ENCODE measurements at places on chromosomes 1 and 21. TPM values are rescaled to one million over a fixed set of nuclear protein-coding genes. Genes with fewer than 3 reads are reported as not detected.

DNA sequence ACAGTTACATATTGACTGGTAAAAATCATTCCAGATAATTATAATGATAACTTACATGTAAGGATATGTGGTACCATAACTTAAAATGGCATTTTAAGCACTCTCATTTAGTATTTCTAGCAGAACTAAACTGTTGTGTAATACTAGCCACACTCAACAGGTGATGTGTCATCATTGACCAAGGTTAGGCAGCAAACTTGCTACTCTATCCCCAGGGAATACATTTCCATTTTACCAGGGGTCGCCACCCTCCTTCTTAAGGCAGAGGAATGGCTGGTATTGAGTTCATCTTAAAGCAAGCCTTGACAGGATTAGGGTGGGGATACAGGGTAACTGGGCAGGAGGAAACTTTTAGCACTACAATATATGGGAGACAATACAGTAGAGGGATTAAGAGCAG lies 259.8 kb upstream of the CAMK1G start:
- DNase-seq = no peak

DNA sequence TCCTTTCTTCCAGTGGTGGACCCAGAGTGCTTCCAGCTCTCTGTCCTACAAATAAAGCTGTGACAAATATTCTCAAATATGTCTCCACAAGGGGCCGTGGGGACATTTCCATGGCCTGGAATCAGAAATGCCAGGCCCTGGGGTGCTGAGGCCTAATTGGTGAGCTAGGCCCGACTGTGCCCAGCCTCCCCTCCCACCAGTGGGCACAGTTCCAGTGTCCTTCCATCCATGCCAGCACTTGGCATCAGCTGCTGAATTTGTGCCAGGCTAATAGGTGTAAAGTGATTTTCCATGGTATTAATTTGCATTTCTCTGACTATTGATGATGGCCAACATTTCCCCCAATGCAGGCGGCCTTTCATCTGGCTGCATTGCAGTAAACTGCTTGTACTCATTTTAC lies 48.5 kb upstream of the B3GALT5 start:
- no peak for DNase-seq

DNA sequence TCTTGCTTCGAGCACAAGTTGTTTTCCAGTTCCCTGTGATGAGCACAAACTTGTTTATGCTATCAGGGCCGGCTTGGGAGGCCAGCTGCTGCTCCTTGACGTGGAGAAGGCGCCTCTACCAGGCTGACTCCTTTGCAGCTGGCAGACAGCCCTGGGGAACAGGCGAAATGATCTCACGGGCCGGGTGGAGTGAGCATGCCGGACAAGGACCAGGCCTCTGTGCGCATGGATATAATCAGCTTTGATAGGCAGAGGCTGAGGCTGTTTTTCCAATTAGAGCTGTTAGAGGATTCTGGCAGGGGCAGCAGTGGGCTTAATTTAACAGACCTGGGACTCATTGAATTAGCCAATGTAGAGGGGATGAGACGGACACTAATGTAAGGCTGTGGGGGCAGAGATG lies 38.9 kb downstream of the FAM163A start:
- DNase-seq = peak; percentile 92

DNA sequence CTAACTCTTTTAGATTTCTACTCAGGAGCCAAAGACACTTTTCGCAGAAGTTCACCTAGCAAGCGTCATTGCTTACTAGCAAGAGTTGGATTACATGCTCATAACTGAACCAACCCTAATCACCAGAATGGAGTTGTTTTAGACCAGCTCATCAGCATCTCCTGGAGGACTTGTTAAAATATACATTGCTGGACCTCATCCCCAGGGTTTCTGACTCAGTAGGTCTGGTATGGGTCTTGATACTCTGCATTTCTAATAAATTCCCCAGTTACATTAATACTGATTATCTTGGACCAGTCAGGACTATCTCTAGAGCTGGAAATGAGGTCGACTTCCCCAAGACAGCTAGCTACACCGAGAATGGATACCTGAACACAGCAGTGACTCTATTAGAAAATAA lies 9.7 kb upstream of the PRDX6 start:
- DNase-seq = no peak

GRCh38 chr21:22804151-22804550 lies 1805.9 kb downstream of the NCAM2 start:
- no peak for DNase-seq

DNA sequence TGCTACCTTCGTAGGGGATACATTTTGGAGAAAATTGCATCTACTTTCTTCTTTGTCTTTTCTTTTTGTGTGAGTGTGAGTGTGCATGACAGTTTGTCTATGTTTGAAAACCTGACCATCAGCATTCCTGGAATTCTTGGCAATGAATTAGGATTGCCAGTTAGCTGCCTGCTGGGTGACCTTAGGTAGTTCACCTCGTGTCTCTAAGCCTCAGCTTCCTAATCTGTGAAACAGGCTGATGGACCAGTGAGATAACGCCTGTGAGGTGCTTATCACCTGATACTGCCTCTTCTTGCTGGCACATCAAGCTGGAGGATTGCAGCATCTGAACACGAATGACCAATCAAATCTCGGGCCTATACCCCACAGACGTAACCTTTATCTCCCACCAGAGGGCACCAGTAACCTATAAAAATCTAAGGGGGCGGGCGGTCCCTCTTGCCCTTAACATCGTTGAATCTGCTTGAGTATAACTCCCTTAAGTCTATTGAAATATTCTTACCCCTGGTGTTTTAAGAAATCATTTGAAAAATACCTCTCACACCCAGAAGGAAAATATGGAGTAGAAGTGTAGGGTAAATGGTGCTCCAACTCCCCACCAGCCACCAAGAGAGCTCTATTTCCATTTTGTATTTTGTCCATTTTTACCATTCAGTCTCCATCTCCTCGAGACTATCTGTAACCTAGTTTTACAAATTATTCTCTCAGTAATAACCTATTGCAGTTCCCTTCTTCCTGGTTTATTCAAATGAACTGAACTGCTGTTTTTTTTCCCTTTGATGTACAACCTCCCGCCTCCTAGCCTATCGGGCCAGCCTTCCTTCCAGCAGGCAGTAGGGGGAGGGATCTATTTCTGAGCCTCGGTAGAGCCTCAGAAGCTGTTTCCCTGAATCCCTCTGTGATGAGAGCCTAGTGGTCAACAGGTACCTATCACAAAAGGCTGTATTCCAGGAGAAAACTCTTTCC lies 49.7 kb downstream of the MDM4 start:
- peak; percentile 79 for DNase-seq

DNA sequence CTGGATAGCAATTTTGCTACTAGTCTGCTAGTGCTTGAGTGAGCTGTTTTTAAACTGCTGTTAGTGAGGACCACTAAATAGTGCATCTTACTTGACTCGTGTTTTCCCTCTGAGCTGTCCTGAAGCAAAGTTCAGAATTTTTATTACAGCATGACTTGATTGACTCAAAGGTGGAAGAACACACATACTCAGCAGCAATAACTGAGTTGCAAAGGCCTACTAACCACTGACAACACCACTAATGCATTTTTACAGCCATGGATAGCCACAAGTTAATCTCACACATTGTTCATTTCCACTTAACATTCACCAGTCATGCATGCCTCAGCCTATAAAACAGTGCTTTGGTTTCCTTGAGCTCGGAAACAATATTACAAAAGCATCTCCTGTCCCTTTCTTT lies 148.7 kb downstream of the RUNX1 start:
- peak; percentile 66 for DNase-seq

DNA sequence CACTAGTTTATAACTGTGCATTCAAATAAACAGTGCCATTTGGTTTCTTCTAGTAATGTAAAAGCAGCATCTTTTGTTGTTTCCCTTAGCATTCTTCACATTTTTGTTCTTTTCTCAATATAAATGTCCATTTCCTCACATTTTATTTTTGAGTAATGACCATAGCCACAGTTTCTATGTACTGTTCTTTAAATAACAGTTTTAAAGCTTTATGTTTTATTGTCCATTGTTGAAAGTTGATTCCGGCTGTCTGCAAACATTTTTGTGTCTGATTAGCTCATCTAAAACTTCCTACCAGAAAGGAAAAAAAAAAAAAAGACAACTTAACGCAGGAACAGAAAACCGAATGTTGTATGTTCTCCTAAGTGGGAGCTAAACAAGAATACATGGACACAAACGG lies 139.7 kb downstream of the MAGI3 start:
- no peak for DNase-seq

GRCh38 chr1:246297279-246298265 lies 209.5 kb downstream of the SMYD3 start:
- DNase-seq = no peak

- DNase-seq = no peak
Measured at GRCh38 chr1:168285521-168285790, 4.8 kb downstream of the TBX19 start.

GRCh38 chr21:15520811-15521643 lies 208.8 kb upstream of the USP25 start:
- peak; percentile 3 for DNase-seq

DNA sequence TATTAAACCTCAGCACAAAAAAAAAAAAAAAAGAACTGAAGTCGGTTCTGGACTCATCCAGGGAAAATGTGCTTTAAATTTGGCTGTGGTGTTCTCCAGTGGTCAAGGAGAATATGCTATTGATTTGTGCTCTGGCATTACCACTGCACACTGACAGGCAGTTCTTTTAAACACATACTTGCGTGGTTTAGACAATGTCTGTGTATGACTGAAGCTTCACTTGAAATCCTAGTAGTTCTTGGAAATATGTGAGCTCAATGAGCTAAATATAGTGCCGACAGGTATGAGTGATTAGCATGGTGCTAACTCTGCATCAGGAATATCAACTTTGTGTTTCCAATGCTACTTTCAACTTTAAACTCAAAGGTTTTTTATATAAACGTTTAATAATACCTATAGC lies 415.6 kb downstream of the SMYD3 start:
- DNase-seq = no peak

DNA sequence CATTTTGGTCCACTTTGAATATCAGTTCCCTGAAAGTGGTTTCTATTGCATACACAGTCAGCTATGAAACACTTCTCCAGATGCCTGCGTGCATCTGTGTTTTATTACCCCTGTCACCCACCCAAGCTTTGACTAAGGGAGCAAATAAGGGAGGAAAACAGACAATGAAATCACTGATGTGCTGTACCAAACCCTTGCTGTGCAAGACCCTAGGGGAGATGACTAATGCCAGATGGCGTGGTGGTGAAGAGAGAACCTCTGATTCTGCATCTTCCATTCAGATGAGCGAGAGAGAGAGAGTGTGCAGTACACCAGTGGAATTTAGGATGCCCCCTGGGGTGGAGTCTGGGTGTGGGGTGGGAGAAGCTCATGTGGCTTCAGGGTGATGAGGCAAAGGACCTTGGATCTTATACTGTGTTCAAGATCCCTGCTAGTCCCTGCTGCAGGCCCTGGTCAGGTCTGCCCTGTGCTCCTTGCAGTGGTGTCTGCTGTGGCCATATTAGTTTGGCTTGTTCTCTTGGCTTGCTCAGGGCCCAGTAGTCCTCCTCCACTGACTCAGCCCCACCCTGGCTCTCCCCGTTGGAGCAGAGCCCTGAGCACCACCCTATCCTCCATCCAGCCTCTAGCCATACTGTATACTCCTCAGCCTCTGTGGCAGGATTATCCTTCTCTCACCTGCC lies 18.5 kb downstream of the CLCA1 start:
- DNase-seq = peak; percentile 75

GRCh38 chr1:10502206-10502605 lies 27.5 kb downstream of the PEX14 start:
- no peak for DNase-seq

GRCh38 chr1:159279773-159280172 lies 22.4 kb upstream of the FCER1A start:
- no peak for DNase-seq

GRCh38 chr1:231487019-231487418 lies 41.5 kb upstream of the TSNAX start:
- peak; percentile 32 for DNase-seq

GRCh38 chr1:157096881-157097280 lies 2.7 kb downstream of the ETV3L start:
- no peak for DNase-seq

GRCh38 chr1:5475572-5475971 lies 516.7 kb downstream of the NPHP4 start:
- DNase-seq = no peak

DNA sequence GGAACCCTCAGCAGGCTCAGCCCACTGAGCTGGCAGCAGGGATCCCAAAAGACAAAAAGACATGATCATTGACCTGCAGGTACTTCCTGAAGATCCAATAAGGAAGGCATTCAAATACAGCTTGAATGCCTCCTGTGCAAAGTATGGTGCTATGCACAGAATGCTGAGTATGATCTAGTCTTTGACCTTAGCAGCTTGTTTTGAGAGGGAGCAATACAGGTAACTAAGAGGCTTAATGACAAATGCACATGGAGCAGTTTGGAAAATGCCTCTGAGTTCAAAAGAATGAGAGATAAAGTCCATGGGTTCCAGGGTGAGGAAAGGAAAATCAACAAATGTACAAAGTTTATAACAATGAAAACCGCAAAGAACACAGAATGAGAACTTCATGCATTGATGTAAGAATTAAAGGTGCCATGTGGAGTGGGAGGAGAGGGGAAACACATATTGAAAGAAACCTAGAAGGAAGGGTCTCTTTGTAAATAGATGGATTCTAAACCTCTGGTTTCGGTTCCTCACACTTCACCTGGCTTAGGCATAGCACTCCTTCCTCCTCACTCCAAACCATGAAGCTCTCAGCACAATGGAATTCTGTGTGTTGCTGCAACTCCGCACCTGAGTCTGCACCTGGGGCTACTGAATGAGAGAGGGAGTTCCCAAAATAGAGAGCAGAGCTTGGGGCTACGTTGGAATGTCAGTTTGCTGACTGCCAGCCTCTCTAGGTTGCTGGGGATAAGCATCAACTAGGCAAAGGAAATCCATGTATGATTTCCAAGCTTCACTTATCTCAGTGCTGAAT lies 77.6 kb downstream of the PLXNA2 start:
- no peak for DNase-seq

Gene CYYR1
- not detected for total RNA-seq

Gene SMCP
- total RNA-seq = not detected

Gene IGFN1
- under 0.01 TPM for total RNA-seq

Gene TMEM240
- total RNA-seq = 2.3 TPM

Gene KCNK2
- 18.7 TPM for total RNA-seq

Gene NOS1AP
- total RNA-seq = 0.43 TPM

Gene SELL
- total RNA-seq = not detected

Gene BRINP2
- total RNA-seq = not detected

Gene ASPM
- total RNA-seq = 19.6 TPM

Gene OVAAL
- total RNA-seq = not detected

Gene VANGL2
- total RNA-seq = not detected

Gene FCER1G
- not detected for total RNA-seq

Gene DMBX1
- not detected for total RNA-seq

Gene FNDC5
- 0.43 TPM for total RNA-seq

Data from fibroblast of villous mesenchyme (primary cell).